Hepatocyte (in vitro differentiated cells): ENCODE measurements at places on chromosomes 3 and 15.

GRCh38 chr3:74331711-74332110, 282.7 kb downstream of the CNTN3 start:
- H3K36me3 ChIP-seq = no peaks in the 10 kb centered on the region
- no peaks in the 10 kb centered on the region for H3K27me3 ChIP-seq
- no peak overlapping the region for H3K4me3 ChIP-seq

DNA sequence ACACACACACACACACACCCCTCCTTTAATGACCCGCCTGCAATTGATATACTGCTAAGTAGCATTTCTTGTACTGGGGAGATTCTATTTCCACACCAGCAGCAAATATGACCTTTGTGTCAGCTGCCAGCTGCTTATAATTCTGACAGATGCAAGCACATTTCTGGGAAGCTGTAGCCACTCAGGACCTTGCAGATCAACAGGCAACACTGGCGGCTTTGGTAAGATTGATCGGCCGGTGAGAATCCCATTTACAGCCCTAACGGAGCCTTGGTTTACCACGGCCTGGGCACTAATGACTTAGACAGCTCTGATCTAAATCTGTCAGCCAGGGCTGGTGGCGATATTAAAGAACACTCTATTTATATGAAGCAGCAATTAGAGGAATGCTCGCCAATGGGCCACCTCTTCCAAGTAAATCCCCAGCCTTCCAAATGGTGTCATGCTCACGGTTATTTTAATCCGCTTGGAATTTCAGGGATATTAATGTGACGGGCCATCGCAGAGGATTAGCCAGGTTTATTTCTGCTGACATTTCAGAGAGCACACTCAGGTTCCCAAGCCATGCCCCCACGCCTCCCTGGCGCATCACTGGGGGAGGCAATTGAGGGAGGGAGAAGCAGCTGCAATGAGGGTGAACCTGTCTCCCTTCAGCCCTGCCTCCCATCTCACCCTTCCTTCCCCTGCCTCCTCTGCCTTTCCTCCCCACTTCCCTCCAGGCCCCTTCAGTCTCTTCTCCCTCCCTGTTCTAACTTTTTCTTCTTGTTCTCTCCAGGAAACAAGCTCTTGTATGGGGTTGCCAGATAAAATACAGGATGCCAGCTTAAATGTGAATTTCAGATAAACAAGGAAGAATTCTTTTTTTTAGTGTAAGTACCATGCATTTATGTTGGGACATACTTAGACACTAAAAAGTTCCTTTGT, 287.0 kb downstream of the TLE3 start:
- H3K27me3 ChIP-seq = no peaks in the 10 kb centered on the region
- no peak overlapping the region for H3K4me3 ChIP-seq
- peak; percentile 27 for DNase-seq

- no peaks in the 10 kb centered on the region for H3K4me1 ChIP-seq
- H3K36me3 ChIP-seq = no peaks in the 10 kb centered on the region
- H3K4me3 ChIP-seq = no peak overlapping the region
- H3K27me3 ChIP-seq = no peaks in the 10 kb centered on the region
- no peak for DNase-seq
- H3K27ac ChIP-seq = no peak overlapping the region
These were observed 125.0 kb upstream of the TRIM42 start for GRCh38 chr3:140552898-140553297.

- peaks cover 27% of the 10 kb centered on the region for H3K27me3 ChIP-seq
- peak overlapping the region; percentile 67 for H3K4me3 ChIP-seq
- no peaks in the 10 kb centered on the region for H3K4me1 ChIP-seq
- DNase-seq = peak; percentile 72
- peak overlapping the region; percentile 31 for H3K27ac ChIP-seq
- H3K36me3 ChIP-seq = no peaks in the 10 kb centered on the region
These were observed 66.3 kb downstream of the ISG20 start for GRCh38 chr15:88704791-88705768.

GRCh38 chr3:156472150-156472549, 82.8 kb downstream of the SSR3 start:
- H3K27me3 ChIP-seq = no peaks in the 10 kb centered on the region
- no peak overlapping the region for H3K4me3 ChIP-seq
- no peak for DNase-seq

DNA sequence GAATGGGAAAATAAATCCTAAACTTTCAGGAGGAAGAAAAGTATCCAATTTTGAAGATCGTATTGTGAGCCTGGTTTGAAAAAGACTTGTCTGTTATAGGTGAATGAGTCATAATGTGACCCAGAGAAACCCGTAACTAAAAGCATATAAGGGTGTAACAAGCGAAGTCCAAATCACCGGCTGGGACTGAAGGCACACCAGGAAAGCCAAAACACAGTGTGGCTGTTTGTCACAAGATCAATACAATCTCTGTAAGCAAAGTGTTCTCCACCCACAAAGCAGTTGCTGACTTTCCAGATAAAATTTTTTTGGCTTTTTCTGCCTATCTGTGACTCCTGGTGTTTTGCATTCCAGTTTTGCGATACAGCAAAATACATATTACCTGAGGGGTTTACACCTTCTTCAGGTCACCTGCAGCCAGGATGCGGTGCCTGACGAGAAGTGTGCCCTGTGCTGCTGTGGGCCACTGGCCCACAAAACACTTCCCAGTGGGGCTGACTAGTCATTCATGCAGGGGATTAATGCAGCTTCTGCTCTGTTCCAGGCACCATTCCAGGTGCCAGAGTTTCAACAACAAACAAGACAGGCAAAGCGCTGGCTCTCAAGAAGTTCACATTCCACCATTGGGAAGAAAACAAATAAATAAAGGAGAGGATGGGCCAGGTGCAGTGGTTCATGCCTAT, 14.4 kb downstream of the HES1 start:
- H3K27me3 ChIP-seq = no peaks in the 10 kb centered on the region
- no peak overlapping the region for H3K4me3 ChIP-seq
- H3K4me1 ChIP-seq = no peaks in the 10 kb centered on the region
- DNase-seq = peak; percentile 26
- H3K27ac ChIP-seq = peak overlapping the region; percentile 32
- no peaks in the 10 kb centered on the region for H3K36me3 ChIP-seq

GRCh38 chr15:70114221-70114620, 16.5 kb upstream of the TLE3 start:
- peaks cover 3% of the 10 kb centered on the region for H3K27me3 ChIP-seq
- H3K36me3 ChIP-seq = no peaks in the 10 kb centered on the region
- H3K4me1 ChIP-seq = peaks cover 8% of the 10 kb centered on the region
- no peak overlapping the region for H3K4me3 ChIP-seq
- no peak for DNase-seq

DNA sequence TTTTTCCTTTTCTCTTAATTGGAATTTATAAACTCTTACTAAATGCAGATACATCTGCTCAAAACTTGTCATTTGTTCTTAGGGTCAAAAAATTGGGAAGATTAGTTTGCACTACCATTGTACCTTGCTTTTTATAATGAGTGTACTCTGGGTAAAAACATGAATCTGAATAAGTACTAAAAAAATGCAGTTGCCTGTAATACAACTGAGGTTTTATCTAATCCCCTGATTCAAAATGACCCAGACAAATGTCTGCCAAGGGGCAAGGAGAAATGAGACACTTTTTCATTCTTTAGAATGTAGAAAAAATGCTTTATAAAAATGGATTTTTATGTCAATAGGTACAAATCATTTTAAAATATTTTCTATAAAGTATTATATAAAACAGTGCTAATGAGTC, 42.4 kb downstream of the RASA2 start:
- no peak for DNase-seq
- H3K27me3 ChIP-seq = no peaks in the 10 kb centered on the region
- H3K4me3 ChIP-seq = no peak overlapping the region
- H3K27ac ChIP-seq = no peak overlapping the region
- H3K36me3 ChIP-seq = no peaks in the 10 kb centered on the region

GRCh38 chr3:120481081-120481480, 30.3 kb upstream of the FSTL1 start:
- no peaks in the 10 kb centered on the region for H3K36me3 ChIP-seq
- no peak for DNase-seq
- no peaks in the 10 kb centered on the region for H3K4me1 ChIP-seq
- no peak overlapping the region for H3K4me3 ChIP-seq
- no peaks in the 10 kb centered on the region for H3K27me3 ChIP-seq
- H3K27ac ChIP-seq = no peak overlapping the region

GRCh38 chr3:27224197-27224596, 145.0 kb downstream of the NEK10 start:
- no peak for DNase-seq
- H3K27ac ChIP-seq = no peak overlapping the region
- no peaks in the 10 kb centered on the region for H3K36me3 ChIP-seq
- no peak overlapping the region for H3K4me3 ChIP-seq
- H3K4me1 ChIP-seq = no peaks in the 10 kb centered on the region
